Activated CD4-positive, alpha-beta T cell treated with anti-CD3 and anti-CD28 coated beads, Interleukin-2, Interleukin-4, amounts not matched to agents 100 ng/mL and 50 ng/mL, durations not matched to agents 16 hours and 8 hours (primary cell): ENCODE measurements at places on chromosomes 12 and 14.
A peak's percentile ranks its signal among the peaks of the same experiment; 100 is the strongest.

GRCh38 chr14:105392131-105393090 is 5.9 kb upstream of the TEX22 start:
- no peak for DNase-seq

GRCh38 chr12:53276511-53276910 is 8.4 kb downstream of the ESPL1 start:
- no peak for DNase-seq

DNA sequence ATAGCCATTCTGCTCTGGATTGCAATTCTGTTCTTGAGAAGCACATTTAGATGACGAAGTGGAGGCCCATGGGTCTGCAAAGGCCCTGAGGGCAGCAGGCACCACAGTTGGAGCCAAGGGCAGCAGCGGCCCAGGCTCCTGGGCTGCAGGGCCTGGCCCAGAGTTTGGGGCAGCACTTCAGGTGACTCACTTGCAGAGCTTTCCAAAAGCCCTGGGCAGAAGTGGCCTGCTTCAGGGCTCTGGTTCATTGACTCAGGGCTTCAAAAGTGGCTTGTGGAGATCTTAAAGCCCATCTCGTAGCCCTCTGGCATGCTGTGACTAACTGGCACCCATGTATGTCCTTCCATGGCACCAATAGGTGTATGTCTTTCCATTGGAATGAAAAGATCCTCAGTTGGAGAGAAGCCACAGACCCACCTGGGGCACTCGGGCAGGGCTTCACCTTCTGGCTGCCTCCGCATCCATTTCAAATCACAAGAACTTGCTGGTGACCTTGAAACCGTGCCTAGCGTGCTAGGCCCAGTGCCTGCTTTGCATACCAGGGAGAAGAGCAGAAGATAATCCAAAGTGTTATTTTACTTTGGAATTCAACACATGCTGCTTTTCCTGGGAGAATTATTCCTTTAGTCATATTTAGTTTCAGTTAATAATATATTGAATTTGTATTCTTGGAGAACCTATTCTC is 106.7 kb downstream of the PRMT8 start:
- no peak for DNase-seq

DNA sequence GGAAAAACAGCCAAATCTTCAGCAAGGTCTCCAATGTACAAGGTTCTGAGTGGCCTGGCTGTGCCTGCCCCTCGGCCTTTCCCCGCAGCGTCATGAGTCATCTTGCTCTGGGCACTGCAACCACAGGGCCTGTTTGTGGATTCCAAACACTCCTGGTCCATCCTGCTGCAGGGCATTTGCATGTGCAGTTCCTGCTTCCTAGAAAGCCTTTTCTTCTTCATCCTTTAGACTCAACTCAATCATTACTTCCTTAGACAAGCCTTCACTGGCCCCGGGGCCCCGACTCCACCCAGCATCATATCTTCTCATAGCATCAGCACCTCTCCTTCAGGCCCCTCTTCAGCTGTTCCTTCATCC is 101.8 kb upstream of the EGLN3 start:
- DNase-seq = no peak

DNA sequence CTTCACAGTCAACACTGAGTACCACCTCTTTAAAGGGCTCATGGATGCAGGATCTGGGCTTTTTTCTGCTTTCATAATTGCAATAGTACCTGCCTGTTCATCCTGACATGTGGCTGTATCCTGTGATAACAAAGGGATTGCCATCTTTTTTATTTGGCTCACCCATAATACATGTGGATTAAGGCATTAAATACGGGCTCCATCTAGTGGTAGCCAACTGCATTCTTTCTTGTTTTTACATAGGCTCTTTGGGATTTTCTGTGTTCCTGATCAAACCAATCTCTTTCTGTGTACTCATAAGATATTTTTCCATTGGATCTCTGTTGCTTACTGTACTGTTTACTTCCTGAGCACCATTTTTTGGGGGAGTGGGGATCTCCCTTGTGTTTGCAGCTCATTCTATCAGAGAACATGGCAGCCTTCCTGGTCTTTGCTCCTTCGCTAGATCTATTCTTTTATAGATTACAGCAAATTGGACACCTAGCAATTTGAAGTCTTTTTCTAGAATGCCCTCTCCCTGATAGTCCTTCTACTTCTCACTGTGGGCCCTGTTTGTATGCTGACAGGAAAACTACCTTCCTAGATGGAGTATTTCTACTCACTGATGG is 723.4 kb upstream of the MDGA2 start:
- peak; percentile 22 for DNase-seq

DNA sequence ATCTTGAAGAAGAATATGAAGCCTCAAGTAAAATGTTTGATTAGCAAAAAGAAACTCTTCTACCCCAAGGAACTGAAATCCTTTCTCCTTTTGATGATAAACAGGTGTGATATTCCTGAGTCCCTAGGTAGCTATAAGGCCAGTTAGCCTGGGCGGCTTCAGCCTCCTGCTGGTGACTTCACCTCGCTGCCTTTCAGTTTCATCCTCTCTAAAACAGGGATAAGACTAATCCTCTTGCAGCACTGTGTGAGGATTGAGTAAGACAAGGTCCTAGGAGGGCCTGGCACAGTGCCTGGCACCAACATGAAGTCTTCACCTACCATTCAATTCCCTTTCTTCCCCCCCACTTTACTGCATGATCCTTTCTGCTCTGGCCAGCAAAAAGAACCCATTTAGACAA is 42.1 kb downstream of the CIT start:
- no peak for DNase-seq

GRCh38 chr14:82731526-82731925 is 1197.9 kb upstream of the SEL1L start:
- DNase-seq = no peak

- no peak for DNase-seq
Observed at GRCh38 chr12:3015356-3015755, 56.2 kb downstream of the TEAD4 start.

- no peak for DNase-seq
Observed at GRCh38 chr14:84254290-84254689, 1275.7 kb upstream of the FLRT2 start.

GRCh38 chr12:129617849-129618248 is 286.0 kb downstream of the TMEM132D start:
- no peak for DNase-seq

GRCh38 chr12:16785524-16785923 is 179.6 kb upstream of the LMO3 start:
- no peak for DNase-seq

GRCh38 chr12:121284551-121285390 is 11.7 kb downstream of the CAMKK2 start:
- DNase-seq = no peak

DNA sequence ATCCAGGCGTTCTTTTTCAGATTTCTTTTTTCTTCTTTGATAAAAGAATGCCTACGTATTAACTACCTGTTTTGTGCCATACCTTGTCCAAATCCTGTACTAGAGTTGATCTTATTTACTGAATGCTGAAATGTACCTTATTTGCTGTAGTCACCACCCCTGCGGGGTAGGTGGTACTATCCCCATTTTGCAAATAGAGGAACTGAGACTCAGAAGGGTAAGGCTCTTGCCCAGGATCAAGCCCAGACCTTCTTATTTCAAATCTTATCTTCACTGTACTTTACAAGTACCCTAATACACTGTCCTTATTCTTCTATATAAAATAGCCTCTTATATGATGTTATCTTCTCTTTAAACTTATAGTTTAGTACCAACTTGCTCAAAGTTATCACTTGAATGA is 206.5 kb downstream of the SLC41A2 start:
- no peak for DNase-seq

GRCh38 chr14:104388541-104389325 is 190.8 kb upstream of the C14orf180 start:
- DNase-seq = no peak

DNA sequence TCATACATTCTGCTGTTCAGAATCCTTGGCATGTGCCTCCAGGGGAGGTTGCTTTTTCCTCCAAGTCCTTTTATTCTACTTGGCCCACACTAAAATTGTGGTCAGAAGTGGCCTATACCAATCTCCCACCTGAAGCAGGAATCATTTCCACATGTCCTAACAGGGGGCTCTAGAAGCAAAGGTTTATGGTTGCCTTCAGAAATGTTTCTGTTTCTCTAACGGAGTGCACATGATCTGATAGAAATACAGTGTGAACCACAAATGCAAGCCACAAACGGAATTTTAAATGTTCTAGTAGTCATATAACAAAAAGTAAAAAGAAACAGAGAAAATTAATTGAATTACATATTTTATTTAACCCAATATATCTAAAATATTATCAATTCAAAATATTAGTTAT is 4.0 kb downstream of the PTGER2 start:
- DNase-seq = no peak

- DNase-seq = no peak
Observed at GRCh38 chr14:61953602-61954001, 191.4 kb downstream of the SNAPC1 start.

DNA sequence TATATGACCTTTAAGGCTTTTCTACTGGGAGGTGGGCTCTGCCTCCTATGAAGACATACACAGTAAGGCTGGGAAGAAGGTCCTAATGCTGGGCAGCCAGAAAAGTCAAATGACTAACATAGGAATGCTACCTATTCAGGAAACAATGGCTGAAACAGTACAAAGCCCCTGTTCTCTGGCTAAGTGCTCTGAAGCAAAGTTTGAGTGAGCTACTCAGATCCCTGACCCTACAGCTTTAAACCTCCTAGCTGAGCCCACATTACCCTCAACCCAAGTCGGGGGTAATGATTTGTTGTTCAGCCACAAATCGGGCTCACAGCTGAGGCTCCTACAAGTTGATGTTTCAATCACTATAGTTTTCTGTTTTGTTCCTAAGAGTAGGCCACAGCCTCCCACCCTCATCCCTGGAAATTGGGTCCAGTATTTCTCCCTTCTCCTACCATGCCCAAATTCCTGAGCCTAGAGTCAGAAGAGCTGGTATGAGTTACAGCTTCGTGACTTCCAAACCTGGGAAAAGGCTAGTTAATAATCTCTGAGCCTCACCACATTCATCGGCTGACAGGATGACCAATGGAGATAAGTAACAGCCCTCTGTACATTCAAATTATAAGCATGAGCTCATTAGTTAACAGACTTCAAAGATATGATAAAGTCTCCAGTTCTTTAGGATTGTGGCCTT is 46.5 kb downstream of the BTBD7 start:
- DNase-seq = no peak

DNA sequence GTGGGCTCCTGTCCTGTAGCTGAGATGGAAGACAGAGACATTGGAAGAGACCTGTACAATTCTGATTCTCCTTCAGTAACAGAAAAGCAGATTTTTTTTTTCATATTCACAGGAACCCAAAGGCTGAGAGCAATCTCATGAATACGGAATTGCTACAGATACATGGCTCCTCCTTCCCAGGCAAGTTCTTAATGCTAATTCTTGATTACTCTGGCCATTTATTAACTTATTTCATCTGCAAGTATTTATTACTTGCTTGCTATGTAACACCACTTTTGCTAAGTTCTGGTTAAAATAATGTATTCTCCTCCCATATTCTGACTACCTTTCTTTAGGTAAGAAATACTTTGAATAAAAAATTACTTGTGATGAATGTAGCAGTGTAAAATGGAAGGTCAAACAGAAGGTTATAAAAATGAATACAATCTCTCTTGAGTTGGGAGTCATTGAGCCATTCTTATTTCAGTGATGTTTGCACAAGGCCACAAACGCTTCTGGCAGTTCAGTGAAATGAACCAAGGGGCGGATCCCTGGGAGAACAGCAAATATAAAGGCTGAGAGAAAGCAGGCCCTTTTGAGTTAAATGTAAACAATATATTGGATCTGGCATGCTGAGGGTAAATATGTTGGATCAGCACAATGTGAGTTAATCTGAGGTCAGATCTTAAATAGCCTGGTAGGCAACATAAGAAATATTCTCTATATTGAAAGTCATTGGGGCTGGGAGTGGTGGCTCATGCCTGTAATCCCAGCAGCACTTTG is 37.6 kb downstream of the MUCL1 start:
- no peak for DNase-seq

DNA sequence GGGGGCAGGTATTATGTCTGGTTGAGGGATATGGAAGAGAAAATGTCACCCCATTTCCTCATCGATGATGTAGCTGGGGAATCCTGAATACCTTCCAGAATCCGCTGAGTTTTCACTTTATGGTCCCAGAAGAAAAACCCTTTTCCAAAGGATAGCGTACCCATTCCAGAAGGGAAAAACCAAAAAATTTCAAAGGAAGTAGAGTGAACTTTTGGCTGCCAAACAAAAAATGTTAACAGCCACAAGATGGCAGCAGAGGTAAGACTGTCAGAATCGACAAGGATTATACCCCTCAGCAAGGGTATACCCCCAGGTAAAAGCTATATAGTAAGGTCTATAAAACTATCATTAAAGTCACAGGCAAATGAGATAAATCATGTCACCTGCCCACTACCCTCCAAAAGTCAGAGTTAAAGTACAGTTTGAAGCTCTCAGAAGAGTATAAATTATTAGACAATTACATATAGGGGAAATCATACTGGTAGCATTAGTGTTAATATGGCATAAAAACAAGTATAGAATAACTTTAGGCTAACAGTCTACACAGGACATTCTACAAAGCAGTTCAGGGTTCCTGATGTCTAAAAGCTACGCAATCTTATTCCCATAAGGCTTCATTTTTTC is 18.0 kb downstream of the ACIN1 start:
- DNase-seq = peak; percentile 33

DNA sequence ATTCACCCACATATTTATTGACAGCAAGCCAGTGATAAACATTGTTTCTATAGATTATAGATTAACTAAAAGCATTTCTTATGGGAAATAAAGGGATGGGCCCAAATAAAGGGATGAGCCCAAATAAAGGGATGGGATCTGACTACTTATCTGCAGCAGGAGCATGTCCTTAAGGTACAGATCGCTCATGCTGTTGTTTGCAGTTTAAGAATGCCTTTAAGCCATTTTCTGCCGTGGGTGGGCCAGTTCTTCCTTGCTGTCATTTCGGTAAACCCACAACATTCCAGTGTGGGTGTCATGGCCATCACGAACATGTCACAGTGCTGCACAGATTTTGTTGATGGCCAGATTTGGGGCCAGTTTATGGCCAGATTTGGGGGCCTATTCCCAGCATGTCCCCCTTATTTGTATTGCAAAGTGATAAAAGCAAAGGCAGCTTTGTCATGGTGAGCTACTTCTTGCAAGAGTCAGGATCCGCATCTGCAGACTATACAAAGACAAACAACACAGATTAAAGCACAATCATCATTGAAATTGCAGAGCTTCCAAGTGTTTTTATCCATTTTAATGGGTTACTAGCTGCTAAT is 700.7 kb downstream of the LRFN5 start:
- DNase-seq = no peak

GRCh38 chr14:67397536-67397935 is 14.4 kb downstream of the PLEK2 start:
- no peak for DNase-seq

DNA sequence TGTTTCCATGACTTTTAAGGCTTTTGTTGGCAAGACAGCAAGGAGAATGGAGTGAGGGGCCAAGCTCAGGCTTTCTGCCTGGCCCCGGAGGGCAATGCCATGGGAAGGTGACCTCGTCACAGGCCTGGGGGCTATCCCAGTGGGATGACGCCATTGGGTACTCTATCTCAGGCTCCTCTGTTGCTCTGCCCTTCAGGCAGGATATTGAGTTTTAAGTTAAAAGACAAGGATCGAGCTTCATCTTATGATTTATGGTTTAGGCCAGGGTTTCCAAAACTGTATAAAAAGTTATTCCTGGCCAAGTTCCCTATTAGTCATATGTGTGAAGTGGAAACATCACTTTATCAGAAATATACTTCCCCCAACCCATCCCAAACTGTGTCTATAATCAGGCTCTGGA is 127.7 kb downstream of the ZFP36L1 start:
- DNase-seq = no peak

- no peak for DNase-seq
Observed at GRCh38 chr12:121205491-121205890, 4.4 kb upstream of the P2RX4 start.

GRCh38 chr14:97120611-97121031 is 323.4 kb downstream of the VRK1 start:
- DNase-seq = peak; percentile 64

GRCh38 chr14:51168215-51168613 is 71.8 kb upstream of the TMX1 start:
- DNase-seq = no peak
